Esophagus muscularis mucosa (tissue), 4 donors: ENCODE measurements at places on chromosomes 5 and 9. TPM values are rescaled to one million over a fixed set of nuclear protein-coding genes. Genes with fewer than 3 reads are reported as not detected.

GRCh38 chr5:148791696-148792095 is 34.7 kb upstream of the ADRB2 start:
- DNase-seq = no peak

DNA sequence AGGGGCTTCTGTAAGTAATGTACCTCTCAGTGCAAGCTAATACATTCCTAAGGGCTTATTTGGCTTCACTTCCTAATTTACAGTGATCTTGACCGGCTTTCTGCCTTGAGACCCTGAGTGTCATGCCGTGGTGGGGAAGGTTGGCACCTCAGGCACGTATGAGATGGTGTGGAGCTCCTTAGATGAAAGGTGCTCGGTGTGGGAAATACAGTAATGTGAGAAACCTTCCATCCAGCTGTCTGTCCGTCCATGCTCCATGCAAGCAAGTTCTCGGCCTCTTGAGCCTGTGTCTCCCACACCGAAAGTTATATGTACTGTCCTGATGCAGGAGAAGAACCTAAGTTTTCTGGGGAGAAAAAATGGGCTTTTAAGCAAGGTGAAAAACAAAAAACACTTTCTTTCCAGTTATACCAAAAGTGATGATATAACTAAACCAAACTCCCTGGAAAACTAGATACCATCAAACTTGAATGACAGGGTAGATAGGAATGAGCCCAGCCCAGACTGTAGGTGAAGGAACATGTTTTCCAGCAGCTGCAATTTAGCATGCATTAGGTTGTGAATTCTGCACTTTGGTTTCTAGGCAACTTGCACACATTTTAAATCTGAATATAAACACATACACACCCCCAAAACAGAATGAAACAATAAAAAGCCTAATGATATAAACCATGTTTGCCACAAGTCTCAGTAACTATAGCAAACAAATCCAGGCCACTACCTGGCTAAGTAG is 279.6 kb downstream of the FANCC start:
- DNase-seq = no peak

HTR1A gene
- total RNA-seq = not detected

DNA sequence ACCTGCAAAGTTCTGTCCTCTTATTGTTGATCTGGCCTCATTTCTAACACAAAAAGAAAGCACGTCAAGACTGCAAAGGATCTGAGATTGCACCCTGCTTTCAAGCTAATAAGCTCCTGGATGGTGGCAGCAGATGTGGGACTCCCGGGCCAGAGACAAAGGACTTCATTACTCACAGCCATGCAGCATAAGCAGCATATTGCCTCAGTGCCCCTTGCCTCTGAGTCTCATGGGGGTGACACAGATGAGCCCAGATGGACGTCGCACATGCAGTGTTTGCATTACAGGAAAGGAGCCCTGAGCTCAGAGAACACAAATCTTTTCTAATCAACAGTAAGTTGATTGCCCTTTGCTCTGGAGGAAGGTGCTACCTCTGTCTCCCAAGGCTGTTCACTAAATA is 105.0 kb downstream of the SLC28A3 start:
- DNase-seq = no peak
